ENCODE measurements at places on chromosomes 5 and 9. TPM values are rescaled to one million over a fixed set of nuclear protein-coding genes. Genes with fewer than 3 reads are reported as not detected.

DNA sequence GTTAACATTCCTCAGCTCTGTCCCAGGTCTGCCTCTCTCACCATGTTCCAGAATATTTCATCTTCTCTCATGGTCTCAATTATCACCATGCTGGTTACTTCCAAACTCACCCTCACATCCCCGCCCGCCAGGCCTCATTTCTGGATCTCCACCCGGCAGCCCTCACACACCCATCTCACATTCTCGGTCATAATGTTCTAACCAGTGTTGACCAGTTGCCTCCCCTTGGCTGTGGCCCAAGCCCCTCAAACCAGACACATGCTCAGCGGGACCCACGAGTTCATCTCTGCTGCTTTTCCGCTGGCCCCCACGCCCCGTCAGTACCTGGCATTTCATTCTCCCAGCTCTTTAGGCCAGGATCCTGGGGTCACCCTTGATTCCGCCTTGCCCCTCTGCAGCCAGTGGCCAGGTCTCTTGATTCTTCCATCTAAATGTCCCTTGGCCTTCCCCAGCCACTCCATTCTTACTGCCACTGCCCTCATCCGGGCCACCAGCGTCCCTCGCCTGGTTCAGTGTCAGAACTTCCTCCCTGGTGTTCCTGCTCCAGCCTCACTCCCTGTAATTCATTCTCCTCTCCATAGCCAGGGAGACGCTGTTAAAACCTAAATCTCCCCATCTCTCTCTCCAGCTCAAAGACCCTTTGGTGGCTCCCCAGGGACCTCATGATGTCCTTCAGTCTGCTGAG, 141.7 kb downstream of the MVB12B start:
- DNase-seq: no peak

DNA sequence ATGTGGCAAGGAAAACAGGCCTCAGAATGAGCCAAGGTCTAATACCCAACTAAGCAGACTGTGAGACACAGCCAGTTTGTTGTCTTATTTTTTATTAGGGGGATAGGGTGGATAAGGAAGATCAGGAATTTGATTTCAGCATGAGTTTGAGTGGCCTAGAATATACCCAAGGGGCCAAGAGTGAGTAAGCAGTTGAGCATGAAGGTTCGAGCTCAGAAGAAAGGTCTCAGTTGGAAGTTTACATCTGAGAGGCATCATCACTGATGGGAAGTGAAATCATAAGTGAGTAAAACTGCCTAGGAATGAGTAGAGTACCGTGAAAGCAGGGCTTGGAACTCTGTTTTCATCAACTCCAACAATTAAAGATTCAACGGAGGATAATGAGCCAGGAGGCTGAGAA, 12.6 kb downstream of the PSMD5 start:
- DNase-seq: no peak

GRCh38 chr5:156892223-156892622, 42.1 kb downstream of the PPP1R2B start:
- no peak for DNase-seq

GRCh38 chr5:153491038-153491744, 721 bp downstream of the GRIA1 start:
- DNase-seq: no peak

GRCh38 chr5:111461255-111461671, 51.1 kb downstream of the STARD4 start:
- peak; percentile 6 for DNase-seq

GRCh38 chr9:36187414-36187813, 3.3 kb upstream of the CLTA start:
- no peak for DNase-seq

The SPINK13 gene
- not detected for total RNA-seq

The KCNV2 gene
- total RNA-seq: not detected

Data from neural crest cell (in vitro differentiated cells).